ENCODE measurements at places on chromosomes 13 and 19.

DNA sequence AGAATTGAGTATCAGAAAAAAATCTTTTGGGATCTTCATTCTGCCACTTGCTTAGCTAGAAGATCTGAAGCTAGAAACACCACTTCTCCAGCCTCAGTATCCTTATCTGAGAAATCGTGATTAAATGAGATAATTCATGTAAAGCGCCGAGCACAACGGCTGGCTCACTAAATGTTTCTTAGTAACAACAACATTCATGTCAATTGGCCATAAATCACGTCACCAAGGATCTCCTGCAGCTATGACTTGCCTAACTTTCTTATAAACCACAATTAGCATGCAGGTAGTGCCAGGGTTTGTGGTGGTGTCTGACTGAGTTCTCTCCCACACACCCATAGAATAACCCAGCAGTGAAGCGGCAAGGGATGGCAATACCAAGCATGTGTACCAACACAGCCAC, 501.3 kb downstream of the EFNB2 start:
- DNase-seq, result no peak

DNA sequence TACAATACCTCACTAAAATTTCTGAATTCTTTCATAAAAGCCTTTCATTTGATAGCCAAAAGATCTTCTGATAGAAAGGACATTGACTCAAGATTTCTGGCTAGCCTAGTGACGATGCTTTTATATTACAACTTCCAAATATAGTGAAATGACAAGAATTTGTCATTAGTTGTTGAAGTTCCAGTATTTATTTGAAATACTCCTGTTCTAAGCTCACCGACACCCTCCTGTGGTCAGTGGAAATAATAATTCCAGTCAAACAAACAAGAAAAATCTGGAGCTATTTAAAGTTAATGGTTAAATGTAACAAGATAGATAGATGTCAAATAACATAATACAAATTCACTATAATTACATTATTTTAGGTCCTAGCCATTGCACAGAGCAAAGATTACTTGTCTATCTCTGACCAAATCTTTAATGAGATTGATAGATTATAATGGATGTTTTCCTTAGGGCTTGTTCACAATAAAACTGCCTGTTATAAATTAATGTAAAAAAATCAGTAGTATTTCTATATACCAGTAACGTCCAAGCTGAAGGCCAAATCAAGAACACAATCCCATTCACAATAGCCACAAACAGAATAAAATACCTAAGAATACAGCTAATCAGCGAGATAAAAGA, 195.5 kb downstream of the RGCC start:
- peak; percentile 29 for DNase-seq

- no peak for DNase-seq
These were observed 40.6 kb downstream of the COL4A2 start for GRCh38 chr13:110347535-110348308.

GRCh38 chr13:97212601-97213040, 9.5 kb upstream of the MBNL2 start:
- no peak for DNase-seq

DNA sequence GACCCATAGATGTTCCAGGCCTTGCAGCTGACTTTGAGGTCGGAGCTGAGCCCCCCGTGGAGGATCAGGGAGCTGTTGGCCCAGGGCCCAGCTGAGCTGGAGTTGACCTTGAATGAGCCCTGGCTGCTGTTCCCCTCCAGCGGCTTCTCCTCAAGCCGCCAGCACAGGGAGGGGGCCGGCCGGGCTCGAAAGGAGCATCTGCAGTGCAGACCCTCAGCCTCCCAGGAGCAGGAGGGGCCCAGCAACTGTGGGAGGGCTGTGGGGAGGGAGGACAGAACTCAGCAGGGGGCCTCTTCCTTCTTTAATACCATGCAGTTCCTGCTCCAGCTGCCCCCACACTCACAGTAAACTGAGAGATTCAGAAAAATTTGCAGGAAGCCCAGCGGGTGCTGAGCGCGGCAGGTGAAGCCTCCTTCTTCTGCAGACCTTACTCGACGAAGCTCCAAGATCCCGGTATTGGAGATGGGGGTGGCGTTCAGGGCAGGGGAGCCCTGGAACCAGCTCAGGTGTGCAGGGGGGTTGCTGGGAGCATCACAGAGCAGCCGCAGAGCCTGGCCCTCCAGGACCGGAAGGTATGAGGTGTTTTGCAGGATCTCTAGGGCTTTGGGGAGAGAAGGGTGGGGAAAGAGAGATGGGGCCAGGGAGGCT, 2.6 kb downstream of the SIGLEC5 start:
- no peak for DNase-seq

DNA sequence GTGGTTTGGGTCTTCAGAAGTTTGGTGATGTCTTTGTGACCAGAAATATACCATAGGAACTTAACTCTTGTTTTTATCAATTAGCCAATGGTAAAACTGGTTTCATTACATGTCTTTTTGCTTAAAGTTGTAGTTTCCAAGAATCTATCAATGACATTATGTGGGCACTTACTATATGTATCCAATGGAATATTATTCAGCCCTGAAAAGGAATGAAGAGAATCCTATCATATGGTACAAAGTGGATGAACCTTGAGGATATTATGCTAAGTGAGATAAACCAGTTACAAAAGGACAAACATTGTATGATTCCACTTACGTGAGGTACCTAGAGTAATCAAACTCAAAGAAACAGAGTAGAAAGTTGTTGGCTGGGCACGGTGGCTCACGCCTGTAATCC, 26.4 kb downstream of the RCBTB1 start:
- DNase-seq, result no peak

GRCh38 chr19:49920624-49921363, 8.2 kb upstream of the ATF5 start:
- no peak for DNase-seq

- no peak for DNase-seq
These were observed 6.5 kb downstream of the CARS2 start for GRCh38 chr13:110699148-110700145.

GRCh38 chr19:48745208-48745995, 1.3 kb downstream of the IZUMO1 start:
- peak; percentile 50 for DNase-seq

DNA sequence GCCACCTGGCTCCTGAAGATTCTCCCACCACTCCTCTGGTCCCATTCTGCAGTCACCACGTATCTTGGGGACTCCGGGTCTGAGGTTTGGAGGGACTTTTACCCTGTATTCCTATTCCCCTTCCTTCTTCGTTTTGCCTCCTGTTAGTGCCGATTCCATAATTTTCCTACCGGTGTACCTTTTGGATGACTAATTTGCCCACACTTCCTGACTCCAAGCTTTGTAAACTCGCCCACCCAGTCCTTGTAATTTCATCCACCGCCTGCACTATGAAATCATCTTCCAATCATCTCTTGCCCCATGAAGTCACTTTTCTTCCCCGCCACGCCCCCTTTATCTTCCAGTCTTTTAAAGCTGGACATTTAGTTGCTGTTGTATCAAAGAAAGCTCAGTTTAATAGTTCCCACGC, 572 bp downstream of the UCHL3 start:
- no peak for DNase-seq

GRCh38 chr19:35882114-35882832, 13.9 kb downstream of the APLP1 start:
- DNase-seq, result peak; percentile 58

DNA sequence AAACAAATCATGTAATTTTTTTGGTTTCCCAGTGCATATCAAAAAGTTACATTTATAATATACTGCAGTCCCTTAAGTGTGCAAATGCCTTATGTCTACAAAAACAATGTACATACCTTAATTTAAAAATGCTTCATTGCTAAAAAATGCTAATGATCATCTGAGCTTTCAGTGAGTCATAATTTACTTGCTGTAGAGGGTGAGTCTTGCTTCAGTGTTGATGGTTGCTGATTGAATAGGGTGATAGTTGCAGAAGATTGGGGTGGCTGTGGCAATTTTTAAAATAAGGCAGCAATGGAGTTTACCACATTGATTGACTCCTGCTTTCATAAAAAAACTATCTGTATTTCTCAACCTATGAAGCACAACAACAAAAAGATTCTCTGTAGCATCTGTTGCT, 613.9 kb downstream of the TBC1D4 start:
- DNase-seq, result no peak

DNA sequence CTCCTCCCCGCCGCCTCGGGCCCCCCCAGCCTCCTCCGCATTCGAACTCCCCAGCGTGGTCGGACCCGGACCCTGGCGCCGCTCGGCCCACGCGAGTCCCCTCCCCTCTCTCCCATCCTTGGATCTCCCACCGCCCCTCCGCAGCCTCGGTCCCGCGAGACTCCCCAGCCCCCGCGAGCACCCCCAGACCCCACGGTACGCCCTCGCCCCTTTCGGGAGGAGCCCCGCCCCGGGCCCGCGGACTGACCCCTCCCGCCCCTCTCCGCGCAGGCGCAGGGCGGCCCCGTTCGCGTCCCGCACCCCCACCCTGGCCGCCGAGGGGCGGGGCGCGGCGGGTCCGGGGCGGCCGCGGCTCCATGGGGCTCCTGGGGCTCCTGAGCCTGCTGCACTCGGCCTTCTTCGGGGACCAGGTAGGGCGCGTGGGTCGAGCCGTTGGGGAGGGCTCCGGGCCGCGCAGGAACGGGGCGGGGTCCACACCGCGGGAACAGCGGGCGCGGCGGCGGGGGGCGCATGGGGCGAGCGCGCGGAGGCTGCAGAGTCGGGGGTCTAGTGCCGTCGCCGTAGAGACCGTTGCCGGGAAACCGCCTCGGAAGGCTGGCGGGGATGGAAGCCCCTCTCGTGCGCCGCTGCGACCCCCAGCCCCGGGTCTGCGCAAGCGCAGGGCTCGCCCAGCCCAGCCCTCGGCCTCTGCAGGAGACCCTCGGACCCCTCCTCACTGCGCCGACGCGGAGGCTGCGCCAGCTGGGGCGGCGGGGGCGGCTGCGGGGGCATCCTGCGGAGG, 3.8 kb upstream of the APC2 start:
- no peak for DNase-seq

DNA sequence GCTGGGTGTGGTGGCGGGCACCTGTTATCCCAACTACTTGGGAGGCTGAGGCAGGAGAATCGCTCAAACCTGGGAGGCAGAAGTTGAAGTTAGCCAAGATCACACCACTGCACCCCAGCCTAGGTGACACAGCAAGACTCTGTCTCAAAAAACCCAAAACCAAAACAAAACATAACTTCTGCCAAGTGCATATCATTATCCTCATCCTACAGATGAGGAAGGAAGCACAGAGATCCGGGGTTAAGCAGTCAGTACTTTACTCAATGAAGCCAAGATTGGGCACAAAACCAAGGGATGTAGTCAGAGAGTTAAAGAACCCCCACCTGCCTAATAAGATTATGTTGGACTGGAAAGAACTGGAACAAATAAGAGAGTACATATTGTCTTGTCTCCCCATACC, 5.5 kb upstream of the TMTC4 start:
- no peak for DNase-seq

- no peak for DNase-seq
These were observed 28.9 kb downstream of the ZNF101 start for GRCh38 chr19:19697589-19697988.

GRCh38 chr19:17359905-17360800, 17.0 kb downstream of the PLVAP start:
- DNase-seq, result no peak

GRCh38 chr19:19421299-19421696, 15.8 kb downstream of the GATAD2A start:
- DNase-seq, result no peak

DNA sequence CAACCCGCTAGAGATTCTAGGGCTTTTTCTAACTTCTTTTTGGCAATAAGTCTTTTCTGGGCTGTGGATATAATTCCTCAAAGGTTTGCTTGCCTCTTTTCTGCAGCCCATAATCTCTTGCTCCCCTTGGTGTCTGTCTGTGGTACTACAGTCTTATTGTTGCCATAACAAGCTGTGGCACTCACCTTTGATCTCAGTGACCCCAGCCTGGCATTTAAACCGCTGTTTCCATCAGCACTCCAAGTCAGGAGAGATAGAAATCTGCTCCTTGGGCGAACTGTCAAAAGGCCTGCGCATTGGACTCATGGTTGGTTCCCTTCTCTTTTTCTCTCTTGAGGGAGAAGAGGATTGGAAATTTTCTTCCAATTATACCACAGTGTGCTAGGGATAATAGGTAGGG, 14.5 kb upstream of the MPHOSPH8 start:
- DNase-seq, result no peak

DNA sequence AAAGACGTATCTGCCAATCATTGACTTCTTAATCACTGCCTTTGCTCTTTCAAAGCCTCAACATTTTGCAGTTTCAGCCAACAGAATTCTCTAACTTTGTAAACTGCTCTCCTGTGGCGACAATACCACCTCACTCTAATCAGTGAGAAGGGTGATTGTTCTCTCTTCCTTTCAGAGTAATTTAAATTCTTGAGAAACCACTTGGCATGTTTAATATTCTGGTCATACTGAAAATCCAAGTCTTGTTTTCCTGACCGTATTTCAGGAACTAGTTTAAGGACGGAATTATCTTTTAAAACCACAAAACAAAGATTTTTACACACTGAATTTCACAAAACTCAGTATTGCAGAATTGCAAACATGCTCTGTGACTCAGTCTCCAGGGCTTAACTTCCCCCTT, 5.2 kb upstream of the CDC16 start:
- no peak for DNase-seq

DNA sequence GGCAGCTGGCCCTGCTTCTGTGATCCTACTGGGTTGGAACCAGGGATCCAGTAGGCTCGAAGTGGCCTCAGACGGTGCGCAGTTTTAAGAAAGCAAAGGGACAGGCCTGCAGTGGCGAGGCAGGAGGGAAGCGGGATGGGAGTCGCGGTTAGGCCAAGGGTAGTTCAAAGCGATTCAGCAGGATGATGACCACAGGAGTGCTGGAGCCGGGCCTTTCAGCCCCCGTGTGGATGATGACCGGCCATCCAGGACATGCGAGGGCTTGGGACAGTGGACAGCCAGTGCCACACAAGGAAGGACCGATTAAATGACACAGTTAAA, 854 bp downstream of the RNASEH2B start:
- DNase-seq, result no peak

DNA sequence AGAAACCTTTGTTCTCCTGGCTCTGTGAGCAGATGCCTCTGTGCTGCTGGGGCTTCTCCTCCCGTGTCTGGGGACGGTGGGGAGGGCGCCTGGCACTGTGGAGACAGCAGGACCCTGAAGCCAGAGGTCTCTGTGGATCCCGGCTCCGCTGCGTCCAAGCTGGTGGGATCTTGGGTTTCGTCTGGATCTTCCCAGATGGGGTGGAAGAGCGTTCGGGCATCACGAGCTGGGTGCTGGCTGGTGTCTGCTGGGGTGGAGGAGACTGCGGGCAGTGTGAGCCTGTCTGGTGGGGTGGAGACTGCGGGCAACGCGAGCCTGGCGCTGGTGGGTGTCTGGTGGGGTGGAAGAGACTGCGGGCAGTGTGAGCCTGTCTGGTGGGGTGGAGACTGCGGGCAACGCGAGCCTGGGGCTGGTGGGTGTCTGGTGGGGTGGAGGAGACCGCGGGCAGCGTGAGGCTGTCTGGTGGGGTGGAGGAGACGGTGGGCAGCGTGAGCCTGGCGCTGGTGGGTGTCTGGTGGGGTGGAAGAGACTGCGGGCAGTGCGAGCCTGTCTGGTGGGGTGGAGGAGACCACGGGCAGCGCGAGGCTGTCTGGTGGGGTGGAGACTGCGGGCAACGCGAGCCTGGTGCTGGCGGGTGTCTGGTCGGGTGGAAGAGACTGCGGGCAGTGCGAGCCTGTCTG, 5.6 kb downstream of the TEX29 start:
- no peak for DNase-seq

Measured in effector memory CD8-positive, alpha-beta T cell (primary cell).